AG09319 (cell line): ENCODE measurements at places on chromosomes 1 and 21.

DNA sequence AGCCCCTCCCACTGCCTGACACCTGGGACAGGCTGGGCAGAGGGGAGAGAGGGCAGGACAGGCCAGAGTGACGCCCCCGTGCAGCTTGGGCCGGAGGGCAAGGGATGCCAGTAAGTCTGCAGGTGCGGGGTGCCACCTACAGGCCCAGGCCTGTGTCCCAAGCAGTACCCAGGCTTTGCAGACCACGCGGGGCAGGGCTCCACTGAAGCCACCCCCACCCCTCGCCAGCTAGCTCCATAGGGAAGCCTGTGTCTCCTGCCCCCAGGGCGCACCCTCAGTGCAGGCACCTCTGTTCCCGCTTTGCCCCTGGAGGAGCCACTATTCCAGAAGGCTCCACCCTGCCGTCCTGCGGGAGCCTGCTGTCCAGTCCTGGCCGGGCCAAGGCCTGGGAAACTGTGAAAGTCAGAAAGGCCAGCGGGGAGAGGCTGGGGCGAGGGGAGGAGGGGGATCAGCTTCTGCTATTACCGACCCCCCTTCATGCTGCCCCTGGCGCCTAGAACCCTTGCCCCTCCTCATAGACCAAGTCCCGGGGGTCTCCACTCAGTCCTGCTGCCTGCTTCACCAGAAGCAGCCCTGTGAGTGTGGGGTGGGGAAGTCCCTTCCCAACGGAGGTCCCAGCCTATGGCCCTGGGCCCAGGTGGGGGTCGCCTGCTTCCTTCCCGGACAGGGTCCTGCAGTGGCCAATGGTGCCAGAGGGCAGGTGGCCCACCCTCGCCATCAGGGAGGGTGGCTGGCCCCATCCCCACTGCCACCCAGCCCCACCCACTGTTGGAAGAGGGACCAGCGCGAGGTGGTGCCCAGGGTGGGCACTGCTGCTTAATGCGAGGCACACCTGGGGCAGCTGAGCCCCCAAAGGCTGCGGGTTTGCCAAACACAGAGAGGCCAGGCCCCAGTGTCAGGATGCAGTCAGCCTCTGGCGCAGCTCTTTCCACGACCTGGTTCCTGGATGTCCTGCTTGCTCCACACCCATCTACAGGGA is 54.4 kb downstream of the KCNAB2 start:
- no peak for DNase-seq

DNA sequence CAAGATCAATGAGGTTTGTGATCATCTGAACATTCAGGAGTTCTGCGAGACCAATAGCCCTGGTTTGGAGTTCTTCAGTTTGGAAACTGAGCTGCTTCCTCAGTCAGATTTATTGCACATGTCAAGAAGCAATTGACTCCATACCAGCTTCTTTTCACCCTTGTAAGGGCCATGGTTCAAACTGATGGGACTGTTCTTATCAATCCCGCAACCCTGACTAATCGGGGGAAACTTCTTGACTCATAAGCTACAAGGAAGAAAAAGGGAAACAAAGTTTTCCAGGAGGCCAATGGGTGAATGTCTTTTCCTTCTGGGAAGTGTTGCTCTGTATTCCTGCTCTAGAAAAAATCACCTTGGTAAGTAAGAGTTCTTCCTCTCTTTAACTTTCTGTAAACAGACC is 187.9 kb downstream of the MIS18A start:
- DNase-seq: no peak

GRCh38 chr1:202106340-202107254 is 16.1 kb upstream of the GPR37L1 start:
- no peak for DNase-seq

- no peak for DNase-seq
Measured at GRCh38 chr1:93749894-93750301, 68.3 kb upstream of the BCAR3 start.

GRCh38 chr1:107016376-107016978 is 40.0 kb upstream of the PRMT6 start:
- DNase-seq: no peak

DNA sequence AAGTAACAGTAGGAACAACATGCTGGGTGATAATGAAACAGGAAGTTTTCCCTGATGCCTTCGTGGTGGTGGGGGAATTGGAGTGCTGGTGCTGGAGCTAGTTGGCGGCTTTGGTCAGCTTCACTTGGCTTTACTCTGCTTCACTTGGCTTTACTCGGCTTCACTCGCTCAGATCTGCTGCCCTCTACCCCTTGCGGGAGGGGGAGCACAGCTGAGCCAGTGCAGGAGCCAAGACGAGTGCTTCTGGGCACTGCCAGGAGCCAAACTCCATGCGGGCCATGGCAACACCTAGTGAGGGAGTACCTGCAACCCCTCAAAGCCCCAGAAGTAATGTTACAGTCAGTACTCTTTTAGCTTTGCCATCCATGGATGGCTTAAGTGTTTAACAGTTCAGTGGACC is 10.6 kb upstream of the PRKACB start:
- DNase-seq: no peak

DNA sequence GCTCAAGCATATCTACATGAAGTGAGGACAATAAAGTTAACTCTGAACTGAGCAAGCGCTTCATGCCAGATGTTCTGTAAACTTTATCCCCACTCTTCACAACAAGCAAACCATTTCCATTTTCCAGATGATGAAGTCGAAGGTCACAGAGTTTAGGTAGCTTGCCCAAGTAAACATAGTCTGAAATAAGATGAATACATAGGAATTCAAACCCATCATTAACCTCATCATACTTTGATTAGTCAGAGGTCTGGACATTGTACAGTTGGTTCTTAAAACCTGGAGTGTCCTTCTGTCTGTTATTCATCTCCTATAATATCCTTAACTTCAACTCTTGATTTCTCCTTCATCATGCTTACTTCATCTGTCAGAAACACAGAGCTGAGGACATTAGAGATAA is 180.3 kb upstream of the C8B start:
- DNase-seq: no peak

DNA sequence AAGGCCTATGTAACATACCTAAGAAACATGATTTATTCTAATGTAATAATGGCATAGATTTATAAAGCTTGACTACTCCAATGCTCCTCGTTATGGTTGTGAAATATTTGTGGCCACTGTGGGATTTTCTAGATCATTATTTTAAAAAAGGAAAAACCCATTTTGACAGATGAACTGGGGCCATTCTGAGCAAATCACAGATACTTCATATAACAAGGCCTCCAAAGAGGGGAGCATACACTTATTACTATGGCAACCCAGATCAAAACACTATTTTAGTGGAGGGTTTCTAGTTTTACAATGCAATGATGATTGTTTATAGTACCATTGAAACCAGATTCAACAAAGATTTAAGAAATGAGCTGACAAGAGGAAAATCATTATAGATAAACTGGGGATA is 346.6 kb downstream of the ZNF326 start:
- DNase-seq: no peak

- no peak for DNase-seq
Measured at GRCh38 chr1:206074839-206075238, 21.9 kb downstream of the RHEX start.

DNA sequence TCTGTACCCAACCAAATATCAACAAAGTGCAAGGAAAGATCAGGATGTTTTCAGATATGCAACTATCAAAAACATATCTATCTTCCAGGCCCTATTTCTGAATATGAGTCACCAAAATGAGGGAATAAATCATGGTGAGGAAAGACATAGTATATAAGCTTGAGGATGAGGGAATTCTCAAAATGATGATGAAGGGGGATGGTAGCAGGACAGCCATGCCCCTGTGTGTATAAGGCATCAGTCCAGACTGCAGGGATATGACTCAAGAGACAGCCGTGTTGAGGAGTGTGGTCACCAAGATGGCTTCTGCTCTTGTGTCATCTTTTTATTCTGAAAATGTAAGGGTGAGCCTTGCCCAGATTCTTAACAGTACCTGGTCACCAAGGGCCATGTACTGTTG is 4.4 kb upstream of the WDR64 start:
- DNase-seq: no peak

GRCh38 chr21:34640858-34641257 is 25.9 kb upstream of the RCAN1 start:
- peak; percentile 15 for DNase-seq

DNA sequence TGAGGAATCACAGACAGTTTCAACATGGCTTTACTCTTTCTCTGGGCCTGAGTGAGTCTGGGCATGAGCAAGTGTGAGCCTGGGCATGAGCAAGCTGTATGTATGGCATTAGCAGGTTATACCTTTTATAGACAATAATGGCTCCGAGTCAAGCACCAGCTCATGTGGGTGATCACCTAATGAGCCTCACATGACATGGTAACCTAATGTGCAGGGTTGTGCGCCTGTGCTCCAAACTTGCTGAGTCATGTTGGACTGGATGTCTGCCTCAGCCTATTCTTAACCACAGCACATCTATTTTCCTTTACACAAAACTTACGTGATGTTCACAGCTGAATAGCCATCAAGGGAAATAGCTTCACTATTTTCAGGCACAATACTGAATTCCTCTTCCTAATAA is 236.2 kb upstream of the NRIP1 start:
- DNase-seq: no peak

GRCh38 chr1:65449214-65449823 is 28.9 kb downstream of the LEPR start:
- DNase-seq: no peak

GRCh38 chr1:31296486-31297276 is at the start of the genes SNRNP40 and ZCCHC17:
TSS of gene SNRNP40 (minus strand) at chr1:31296788. CDS start at chr1:31296751, 37 bp downstream.
TSS of gene ZCCHC17 (plus strand) at chr1:31297032. CDS start at chr1:31310099, 13,067 bp downstream.
- peak; percentile 94 for DNase-seq

- DNase-seq: no peak
Measured at GRCh38 chr1:12438349-12438924, 179.6 kb downstream of the DHRS3 start.

- DNase-seq: no peak
Measured at GRCh38 chr1:205312866-205313562, 8.5 kb downstream of the NUAK2 start.

- DNase-seq: no peak
Measured at GRCh38 chr1:214993419-214993818, 89.1 kb upstream of the KCNK2 start.

- no peak for DNase-seq
Measured at GRCh38 chr1:23395154-23395724, 25.6 kb upstream of the ZNF436 start.

GRCh38 chr21:43266534-43266933 is 97.7 kb downstream of the CRYAA start:
- DNase-seq: no peak

DNA sequence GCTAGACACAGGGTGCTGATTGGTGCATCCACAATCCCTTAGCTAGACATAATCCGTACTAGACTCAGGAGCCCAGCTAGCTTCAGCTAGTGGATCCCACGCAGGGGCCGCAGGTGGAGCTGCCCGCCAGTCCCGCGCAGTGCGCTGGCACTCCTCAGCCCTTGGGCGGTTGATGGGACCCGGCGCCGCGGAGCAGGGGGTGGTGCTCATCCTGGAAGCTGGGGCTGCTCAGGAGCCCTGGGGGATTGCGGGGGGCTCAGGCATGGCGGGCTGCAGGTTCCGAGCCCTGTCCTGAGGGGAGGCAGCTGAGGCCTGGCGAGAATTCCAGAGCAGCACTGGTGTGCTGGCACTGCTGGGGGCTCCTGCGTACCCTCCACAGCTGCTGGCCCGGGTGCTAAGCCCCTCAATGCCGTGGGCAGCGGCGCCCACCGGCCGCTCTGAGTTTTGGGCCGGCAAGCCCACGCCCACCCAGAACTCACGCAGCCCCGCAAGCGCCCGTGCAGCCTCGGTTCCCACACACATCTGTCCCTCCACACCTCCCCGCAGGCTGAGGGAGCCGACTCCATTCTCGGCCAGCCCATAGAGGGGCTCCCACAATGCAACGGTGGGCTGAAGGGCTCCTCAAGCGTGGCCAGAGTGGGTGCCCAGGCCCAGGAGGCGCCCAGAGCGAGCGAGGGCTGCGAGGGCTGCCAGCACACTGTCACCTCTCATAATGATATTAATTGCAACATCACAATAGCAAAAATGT is 87.4 kb downstream of the CRB1 start:
- no peak for DNase-seq

GRCh38 chr1:3598522-3599285 is 12.6 kb downstream of the MEGF6 start:
- DNase-seq: no peak

DNA sequence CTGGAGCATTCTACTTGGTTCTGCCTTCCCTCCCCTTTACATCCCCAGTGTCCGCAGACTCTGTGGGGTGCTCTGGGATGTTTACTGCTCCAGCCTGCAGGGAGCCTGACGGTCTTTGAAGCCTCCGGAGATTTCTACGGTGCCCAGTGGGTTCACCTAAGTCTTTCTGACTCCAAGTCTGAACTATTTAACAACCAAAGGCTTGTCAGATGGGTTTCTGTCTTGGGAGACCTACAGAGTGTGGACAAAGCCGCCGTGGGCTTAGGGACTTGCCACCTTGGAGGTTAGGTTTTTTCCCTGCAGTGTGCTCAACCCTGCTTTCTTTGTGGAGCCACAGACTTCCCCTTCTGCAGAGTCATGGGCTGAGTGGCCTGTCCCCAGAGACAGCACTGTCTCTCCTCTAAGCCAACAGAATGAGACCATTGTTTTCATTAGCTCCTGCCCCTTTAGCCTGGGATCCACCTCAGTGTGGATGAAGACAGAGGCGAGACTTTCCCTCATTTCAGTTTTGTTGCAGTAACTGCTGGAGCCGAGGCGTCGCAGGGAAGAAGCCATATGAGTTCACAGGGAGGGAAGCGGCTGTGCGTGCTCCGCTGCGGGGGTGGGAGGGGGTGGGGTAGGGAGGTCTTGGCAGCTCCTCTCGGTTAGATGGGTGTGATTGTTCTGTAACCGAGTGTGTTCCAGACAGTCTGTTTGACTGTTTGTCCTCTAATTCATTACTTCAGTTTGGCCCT is 120.7 kb downstream of the CNIH3 start:
- peak; percentile 16 for DNase-seq

- no peak for DNase-seq
Measured at GRCh38 chr1:234970401-234970730, 158.3 kb downstream of the TOMM20 start.

DNA sequence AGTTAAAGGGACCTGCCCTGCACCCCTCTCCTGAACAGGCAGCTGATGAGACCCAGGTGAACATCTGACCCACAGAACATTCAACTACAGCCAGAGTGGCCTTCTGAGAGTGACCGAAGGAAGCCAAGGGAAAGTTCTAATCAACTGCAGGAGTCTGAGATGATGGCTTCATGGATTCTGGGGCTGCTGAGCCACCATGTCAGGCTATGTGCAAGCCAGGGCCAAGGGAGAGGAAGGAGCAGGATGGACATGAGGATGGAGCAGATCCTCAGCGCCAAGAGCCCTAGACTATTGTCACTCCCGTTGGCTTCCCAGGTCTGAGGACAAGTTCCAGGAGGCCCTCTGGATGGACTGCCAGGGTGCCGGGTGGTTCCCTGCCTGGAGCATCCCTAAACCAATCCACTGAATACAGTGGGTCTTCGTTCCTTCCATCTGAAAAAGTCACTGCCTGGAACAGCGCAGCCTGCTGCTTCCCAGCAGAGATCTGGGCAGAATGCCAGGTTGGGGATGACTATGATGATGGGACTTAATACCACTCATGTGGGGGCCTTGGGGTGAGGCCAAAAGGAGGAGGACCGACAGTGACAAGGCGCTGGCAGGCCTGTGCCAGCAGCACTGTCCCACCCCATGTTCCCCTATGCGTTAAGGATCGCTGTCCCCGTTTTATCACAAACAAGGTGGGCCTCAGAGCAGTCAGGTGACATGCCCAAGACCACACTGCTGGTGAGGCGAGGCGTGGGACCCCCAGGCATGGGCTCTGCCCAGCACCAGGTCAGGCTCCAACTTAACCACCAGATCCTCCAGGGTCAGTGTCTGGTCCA is 19.8 kb downstream of the SPOCD1 start:
- DNase-seq: no peak

GRCh38 chr1:19283891-19284290 is 4.7 kb downstream of the AKR7A3 start:
- DNase-seq: no peak
